Renal pelvis (tissue), 12 donors: ENCODE measurements at places on chromosomes 1 and 21.

DNA sequence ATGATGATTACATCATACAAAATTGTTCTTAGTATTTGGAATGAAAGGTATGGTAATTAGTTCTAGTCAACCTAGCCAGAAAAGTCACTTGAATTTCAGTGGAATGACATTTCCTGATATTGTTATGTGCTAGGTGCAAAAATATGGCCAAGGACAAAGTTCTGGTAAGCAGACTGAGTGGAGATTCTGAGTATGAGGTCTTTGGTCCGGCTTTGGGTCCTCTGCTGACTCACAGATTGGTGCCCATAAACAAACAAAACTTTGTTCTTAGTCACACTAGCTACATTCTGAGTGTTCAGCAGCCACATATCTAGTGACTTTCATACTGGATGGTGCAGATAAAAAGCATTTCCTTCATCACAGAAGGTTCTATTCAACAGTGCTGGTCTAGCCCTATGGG, 206.1 kb downstream of the ZNF648 start:
- DNase-seq, result no peak

- no peak for DNase-seq
Measured at GRCh38 chr1:182166750-182167149, 105.2 kb upstream of the ZNF648 start.

DNA sequence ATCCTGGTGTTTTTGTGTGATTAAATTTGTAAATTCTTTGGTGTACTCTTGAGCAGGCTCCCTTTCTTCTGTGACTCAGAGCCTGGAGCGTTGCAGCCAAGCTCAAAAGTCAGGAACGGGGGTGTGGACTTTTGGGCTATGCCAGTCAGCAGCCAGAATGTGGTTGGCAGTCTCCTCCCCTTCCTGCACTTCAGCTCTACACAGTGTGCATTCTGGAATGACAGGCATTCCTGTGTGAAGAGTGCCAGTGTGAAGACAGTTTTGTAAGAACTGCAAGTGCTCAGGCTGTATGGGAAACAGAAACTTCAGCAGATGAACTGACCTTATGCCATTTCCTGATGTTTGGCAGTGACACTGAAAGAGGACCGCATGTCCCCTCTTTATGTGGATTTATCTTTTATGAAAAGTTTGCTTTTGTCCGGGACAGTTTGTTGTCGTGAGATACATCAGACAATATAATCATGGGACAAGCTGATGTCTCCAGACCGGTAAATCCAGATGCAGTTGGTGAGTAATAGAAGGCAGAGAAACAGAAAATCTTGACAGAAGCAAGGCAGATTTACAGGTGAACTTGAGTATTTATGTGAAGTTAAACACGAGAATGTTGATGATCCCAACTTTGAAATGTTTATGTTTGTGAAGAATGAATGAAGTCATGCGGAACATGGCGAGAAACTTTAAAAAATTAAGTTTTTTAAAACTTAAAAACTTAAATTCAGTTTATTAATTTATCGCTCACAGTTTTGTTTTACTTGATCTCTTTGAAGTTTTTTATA, 67.7 kb upstream of the RCC1 start:
- peak; percentile 65 for DNase-seq

GRCh38 chr1:234953655-234954405, 174.8 kb downstream of the TOMM20 start:
- no peak for DNase-seq

GRCh38 chr1:22064751-22065402, 12.4 kb downstream of the CDC42 start:
- DNase-seq, result no peak

- no peak for DNase-seq
Measured at GRCh38 chr1:42340093-42340492, 5.1 kb upstream of the FOXJ3 start.
